ENCODE measurements at places on chromosomes 3 and 15.

- no peak for DNase-seq
Measured at GRCh38 chr3:45858809-45859543, 17.1 kb upstream of the LZTFL1 start.

DNA sequence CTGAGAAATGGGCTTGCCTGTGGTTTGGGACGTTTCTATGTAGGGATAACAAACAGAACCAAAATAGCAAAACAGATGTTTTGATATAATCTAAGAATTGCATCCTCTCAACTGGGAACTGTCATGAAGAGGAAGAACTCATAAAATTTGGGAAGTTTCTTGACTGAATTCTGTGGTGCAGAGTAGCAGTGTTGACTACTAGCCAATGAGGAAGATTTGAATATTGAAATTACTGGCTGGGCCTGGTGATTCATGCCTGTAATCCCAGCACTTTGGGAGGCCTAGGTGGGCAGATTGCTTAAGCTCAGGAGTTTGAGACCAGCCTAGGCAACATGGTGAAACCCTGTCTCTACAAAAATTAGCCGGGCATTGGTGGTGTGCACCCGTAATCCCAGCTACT lies 42.2 kb downstream of the ZNF609 start:
- DNase-seq, result no peak

GRCh38 chr3:179373938-179374337 lies 26.4 kb downstream of the MFN1 start:
- no peak for DNase-seq

DNA sequence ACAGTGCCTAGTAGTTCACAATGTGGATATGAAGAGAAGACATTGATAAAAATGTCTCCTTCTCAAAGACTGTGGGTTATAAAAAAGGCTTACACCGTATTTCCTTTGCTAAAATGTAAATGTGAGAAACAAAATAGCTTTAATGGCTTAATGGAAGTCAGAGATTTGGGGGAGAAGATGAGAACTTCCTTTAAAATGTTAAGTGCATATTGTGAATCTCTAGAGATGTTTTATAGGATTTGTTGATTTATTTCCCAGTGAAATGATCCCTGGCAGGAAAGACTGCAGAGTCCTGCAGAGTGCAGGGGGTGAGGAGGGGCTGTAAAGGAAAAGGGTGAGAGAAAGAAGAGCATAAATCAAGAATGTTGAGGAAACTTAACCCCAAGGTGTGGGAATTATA lies 305.1 kb downstream of the GAP43 start:
- DNase-seq, result no peak

- DNase-seq, result no peak
Measured at GRCh38 chr15:57302640-57303257, 73.6 kb upstream of the CGNL1 start.

DNA sequence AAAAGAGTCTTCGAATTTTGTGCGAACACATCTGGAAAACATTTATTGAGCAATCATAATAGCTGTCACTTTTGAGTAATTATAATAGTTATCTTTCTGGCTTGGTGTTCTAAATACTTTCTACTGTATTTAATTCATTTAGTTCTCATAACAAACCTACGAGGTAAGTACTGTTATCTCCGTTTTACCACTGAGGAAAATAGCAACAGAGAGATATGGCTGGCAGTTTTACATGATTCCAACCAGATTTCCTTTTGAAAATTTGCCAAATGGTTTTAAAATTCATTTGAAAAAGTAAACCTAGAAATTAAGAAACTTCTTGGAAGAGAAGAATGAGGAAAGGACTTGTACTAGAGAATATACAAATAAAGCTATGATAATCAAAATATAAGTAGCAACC lies 37.3 kb upstream of the MGA start:
- no peak for DNase-seq

- DNase-seq, result no peak
Measured at GRCh38 chr3:101042996-101043686, 49.9 kb upstream of the ABI3BP start.

- no peak for DNase-seq
Measured at GRCh38 chr3:29475854-29476253, 195.0 kb downstream of the RBMS3 start.

GRCh38 chr3:49659756-49660155 lies 14.4 kb upstream of the APEH start:
- no peak for DNase-seq

- no peak for DNase-seq
Measured at GRCh38 chr3:31823184-31823583, 157.9 kb downstream of the OSBPL10 start.

DNA sequence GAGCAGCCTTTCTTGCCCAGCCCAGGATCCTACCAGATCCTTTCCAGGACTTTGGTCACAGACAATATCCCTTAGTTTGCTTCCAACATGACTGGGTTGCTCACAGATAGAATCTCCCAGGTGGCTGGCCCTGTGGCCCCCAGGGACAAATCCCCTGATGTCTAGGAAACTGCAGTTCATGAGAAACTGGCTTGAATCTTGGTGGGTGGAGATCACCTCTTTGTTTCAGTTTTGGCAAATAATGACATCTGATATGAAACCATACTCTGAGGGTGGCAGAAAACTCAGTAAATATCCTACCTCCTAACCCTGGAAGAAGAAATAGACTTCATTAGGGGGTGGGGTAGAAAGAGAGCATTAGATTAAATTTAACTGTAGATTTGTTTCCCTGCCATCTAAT lies 44.1 kb upstream of the PFN2 start:
- no peak for DNase-seq

- no peak for DNase-seq
Measured at GRCh38 chr3:168475704-168476103, 380.0 kb upstream of the GOLIM4 start.

DNA sequence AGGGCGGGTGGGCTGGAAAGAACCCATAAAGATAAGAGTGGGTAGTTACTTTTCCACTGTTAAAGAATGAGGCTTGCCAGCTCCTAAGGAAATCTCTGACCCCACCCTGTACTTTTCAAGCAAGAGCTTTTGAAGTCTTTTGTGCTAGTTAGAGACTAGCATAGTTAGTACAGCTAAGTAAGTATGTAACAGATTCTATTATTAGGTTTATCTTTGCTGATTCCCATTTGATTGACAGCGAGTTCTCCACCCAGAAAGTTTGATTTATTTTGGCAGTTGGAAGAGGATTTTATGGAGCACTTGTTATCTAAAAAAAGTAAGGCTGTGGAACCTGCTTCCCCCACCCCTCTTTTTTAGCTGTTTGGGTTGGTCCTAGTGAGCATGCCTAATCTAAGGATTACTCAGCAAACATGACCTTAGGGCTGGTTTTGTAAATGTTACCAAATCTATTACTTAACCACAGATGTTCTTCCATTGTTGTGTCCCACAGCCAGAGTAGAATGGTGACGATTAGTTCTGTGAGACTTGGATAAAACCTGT lies 57.6 kb downstream of the FNDC3B start:
- DNase-seq, result peak; percentile 20

DNA sequence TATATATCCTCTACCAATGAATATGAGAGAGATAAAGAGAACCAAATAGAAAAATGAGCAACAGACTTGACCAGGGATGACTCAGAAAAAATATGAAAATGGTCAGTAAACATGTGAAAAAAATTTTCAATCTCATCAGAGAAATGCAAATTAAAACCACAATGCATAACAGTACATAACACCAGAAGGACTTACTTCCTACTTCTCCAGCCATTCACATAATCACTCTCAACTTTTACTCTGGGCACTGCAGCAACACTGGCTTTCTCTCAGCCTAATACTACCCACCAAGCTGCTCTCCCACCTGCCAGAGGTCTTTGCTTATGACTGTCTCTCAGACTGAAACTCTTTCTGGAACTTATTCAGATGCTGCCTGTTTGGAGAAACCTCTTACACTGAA lies 49.4 kb downstream of the DPH6 start:
- DNase-seq, result no peak

DNA sequence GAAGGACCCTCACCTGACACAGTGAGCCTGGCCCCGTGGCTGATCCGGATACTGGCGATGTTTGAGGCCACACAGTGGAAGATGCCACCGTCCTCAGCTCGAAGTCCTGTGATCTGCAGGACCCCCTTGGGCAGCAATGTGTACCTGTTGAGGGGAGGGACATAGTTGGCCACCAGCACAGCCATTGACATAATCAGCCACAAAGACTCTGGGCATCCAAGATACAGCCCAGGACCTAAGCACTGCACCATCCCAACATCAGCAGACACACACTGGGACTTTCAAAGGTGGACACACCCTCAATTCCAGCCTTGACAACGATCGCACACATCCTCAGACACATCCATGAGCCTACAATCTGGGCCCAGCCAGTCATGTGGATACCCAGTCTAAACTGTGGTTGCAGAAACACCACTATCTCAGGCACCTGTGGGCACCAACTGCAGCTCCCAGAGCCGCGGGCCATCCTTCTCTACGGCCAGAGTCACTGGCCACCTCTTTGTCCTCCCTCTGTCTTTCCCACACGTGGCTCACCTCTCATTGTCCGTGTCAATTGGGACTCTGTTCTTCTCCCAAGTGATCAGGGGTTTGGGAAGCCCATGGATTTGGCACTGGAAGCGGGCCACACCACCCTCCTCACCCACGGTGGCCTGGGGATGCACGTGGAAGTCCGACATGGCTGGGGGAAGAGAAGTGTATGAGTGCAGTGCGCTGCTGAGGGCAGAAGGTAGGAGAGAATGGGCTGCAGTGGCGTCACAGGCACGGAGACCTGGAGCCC lies 31.0 kb downstream of the RNU5B-1 start:
- DNase-seq, result no peak

- DNase-seq, result no peak
Measured at GRCh38 chr3:8052659-8053058, 449.0 kb upstream of the LMCD1 start.

GRCh38 chr3:149848238-149848637 lies 35.2 kb downstream of the RNF13 start:
- no peak for DNase-seq

DNA sequence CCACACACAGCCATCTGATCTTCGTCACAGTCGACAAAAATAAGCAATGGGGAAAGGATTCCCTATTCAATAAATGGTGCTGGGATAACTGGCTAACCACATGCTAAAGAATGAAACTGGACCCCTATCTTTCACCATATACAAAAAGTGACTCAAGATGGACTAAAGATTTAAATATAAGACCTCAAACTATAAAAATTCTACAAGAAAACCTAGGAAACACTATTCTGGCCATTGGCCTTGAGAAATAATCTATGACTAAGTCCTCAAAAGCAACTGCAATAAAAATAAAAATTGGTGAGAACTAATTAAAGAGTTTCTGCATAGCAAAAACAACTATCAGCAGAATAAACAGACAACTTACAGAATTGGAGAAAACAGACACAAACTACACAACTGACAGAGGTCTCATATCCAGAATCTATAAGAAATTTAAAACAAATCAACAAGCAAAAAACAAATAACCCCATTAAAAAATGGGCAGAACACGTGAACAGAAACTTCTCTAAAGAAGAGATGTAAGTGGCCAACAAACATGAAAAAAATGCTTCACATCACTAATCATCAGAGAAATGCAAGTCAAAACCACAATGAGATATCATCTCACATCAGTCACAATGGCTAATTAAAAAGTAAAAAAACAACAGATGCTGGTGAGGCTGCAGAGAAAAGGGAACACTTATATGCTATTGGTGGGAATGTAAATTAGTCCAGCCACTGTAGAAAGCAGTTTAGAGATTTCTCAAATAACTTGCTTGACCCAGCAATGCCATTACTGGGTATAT lies 104.0 kb downstream of the NR1I2 start:
- DNase-seq, result no peak

- no peak for DNase-seq
Measured at GRCh38 chr3:34407281-34407680, 608.9 kb downstream of the PDCD6IP start.

DNA sequence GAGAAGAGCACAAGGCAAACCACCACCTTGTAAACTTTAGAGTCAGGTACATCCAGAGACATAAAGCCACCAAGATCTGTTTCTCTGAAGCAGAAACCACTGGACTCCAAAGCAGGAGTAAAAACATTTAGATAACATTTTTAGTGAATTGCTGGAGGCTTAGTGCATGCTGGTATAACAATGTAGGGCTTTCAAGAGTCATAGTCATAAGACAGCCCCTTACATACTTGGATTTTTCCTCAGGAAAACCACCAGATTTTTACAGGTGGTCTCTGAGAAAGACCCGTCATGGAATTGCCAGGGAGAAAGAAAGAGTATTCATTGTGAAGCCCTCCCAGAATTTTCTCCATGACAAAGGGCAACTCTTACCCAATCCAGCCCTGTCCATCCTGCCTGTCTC lies 434.5 kb upstream of the NAALADL2 start:
- DNase-seq, result no peak

DNA sequence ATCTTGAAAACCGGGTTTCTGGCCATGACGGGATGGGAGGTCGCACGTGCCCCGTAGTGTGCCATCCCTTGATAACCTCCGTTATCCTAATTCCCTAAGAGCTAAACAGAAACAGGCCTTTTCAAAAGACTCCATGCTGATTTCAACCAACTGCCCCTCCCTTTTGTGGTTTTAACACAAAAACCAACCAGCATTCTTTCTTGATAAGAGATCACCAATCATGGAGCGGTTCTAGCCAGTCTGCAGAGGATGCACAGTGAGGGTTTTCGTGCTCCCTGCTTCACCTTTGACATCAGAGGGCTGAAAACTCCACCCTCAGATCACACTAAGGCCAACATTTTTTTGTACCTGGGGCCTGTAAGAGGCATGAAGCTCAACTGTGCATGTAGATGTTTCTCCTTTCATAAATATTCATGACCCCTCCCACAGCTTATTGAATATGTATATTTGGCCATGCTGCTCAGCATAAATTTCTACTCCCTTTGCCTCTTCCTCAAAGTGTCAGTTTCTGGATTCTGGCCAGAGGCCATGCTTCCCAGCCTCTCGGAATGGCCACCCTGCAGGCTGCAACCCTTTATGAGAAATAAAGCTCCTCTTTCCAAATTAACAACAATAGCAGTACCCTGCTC lies 41.3 kb downstream of the FAM3D start:
- DNase-seq, result no peak

GRCh38 chr3:172034786-172035685 lies 4.3 kb upstream of the FNDC3B start:
- DNase-seq, result peak; percentile 34

DNA sequence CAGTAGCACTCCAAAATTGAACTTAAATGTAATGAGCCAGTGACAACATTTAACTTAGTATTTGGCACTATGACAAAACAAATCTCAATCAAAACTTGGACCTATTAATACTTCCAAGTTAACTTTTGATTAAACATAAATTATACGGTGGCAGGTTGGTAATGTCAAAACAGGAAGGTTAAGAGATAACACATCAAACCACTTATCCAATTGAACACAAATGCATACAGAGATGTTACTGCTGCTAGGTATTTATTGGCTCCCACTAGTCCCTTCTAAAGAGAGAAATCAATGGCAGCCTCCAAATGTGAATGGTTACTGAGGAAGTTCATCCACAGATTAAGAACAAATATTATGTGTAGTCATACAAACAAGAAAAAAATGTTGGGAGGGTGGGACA lies 1.8 kb downstream of the GSK3B start:
- DNase-seq, result no peak

DNA sequence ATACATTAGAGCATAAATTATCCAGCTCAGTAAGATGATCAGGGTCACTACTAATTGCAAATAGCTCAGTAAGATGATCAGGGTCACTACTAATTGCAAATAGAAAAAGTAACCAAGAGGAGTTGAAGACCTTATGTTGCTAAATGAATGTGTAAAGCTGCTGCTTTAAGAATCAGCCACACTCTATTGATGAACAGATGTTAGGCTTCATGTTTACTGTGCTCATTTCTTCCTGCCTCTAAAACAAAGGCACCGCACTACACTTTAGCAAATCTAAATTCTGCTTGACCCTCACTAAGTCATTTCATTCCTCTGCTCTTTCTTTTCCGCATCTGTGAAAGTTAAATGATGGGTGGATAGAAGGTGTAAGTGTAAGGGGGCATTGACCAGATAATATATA lies 92.6 kb upstream of the PLSCR4 start:
- no peak for DNase-seq
